ENCODE measurements at places on chromosomes 11 and 22.

- DNase-seq = no peak
Observed at GRCh38 chr11:72265951-72266350, 22.0 kb upstream of the PHOX2A start.

DNA sequence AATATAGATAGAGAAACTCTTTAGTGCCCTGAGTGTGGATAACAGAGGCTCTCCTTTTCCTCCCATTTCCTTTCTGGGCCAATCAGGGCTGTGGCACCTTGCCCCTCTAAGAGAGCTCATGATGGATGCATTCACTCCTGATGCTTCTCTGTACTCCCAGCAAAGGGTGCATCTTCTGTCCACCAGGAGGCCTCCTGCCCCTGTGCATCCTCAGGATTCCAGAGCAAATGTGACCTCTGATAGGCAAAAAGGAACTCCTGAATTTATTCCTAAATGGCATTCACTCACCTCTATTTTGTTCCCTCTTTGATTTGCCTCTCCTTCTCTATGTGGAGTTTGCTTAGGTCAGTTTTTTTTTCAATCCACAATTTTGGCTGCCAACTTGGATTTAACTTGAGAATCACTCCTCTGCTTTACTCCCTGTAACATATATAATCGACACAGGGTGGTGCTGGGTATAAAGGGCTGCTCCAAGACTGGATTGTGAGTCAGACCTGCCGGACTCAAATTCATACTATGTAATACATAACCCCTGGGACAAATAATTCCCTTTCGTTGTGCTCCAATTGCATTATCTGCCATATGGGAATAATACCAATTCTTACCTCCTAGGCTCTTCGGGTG is 1.1 kb upstream of the MRGPRX4 start:
- DNase-seq = peak; percentile 14

DNA sequence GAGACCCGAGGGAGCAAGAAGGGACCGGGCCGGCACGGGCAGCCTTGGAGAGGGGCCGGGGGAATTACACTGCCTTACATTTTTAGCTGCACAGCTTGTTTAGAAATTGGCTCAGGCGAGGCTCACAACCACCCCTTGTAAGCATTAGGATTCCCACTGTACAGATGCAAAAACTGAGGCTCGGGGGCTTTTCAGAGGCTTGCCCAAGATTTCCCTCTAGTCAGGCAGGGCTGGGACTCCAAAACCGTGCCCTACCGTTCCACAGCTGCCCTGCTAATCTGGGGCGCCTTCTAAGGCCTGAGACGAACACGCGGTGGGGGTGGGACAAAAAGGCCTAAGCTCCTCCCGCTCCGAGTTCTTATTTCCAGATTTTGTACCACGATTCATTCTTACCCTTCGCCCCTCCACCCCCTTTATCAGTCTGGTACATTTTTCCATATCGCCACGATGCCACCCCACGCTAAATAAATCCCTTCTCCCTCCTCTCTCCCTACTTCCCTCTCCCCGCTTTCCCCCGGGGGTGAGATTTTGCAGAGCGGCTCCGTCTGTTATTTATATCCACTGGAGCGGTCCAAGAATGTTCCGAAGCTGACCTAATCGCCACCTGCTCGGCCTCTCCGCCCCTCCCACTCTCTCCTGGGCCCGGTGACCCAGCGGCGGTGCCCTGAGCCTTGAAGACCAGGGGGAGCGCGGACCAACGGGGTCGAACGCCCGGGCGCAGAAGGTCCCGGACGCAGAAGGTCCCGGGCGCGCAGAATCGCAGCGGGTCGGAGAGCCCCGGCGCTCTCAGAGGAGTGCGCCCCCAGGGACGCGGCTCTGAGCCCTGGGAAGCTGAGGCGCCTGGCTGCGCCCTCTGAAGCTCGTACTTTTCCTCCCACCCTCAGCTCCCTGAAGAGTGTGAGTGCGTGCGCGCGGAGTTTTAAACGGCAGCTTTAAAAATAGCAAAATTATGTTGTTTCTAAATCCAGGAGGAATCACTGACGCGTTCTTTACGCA is 764 bp upstream of the PACSIN3 start:
- peak; percentile 26 for DNase-seq

- no peak for DNase-seq
Observed at GRCh38 chr11:113835306-113835705, 40.1 kb downstream of the USP28 start.

- no peak for DNase-seq
Observed at GRCh38 chr11:16169541-16169940, 186.8 kb downstream of the SOX6 start.

DNA sequence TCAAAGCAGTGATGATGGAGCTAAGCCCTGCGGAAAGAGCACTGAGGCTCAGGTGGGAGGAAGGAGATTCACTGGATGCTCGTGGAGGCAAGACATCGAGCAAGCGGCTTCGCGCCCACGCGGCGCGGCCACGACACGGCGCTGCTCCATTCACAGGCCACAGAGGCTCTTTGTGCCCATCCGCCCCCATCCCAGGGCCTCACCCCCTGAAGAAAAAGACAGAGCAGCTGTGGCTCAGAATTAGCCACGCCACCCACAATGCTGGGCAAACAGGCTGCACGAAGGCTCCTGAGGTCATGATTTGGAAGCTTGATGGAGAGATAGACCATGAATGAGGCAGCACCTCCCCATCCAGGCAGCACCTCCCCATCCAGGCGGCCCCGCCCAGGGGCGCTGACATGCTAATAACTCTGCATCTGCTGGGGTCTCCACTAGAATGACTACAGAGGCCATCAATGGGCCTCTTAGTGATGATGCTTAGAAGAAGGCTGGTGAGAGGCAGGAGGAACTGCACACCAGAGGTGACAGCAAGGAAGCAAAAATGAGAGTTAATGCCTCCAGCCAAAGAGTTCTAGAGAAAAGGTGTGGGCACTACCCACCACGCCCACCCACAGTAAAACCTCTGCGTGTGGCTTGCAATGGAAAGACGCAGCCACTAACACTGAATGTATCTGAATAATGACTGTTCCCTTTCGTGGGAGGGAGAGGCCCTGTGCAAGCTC is 43.5 kb downstream of the MYH9 start:
- DNase-seq = no peak

GRCh38 chr11:94131047-94131717 is 2.5 kb downstream of the PANX1 start:
- no peak for DNase-seq

DNA sequence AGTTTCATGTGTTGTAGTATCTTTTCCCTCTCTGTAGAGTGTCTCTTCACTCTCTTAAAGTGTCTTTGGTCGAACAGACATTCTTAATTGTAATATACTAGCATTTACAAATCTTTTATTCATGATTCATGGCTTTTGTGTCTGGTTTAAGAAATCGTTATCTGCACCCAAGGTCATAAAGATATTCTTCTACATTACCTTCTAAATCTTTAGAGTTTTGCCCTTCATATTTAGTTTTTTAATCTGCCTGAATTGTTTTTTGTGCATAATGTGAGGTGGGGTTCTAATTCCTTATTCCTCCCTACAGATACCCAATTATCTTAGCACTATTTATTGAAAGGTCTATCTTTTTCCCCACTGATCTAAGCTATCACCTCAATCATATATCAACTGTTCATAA is 9.0 kb upstream of the NNMT start:
- no peak for DNase-seq

GRCh38 chr11:128940603-128941002 is 2.1 kb downstream of the TP53AIP1 start:
- DNase-seq = no peak

DNA sequence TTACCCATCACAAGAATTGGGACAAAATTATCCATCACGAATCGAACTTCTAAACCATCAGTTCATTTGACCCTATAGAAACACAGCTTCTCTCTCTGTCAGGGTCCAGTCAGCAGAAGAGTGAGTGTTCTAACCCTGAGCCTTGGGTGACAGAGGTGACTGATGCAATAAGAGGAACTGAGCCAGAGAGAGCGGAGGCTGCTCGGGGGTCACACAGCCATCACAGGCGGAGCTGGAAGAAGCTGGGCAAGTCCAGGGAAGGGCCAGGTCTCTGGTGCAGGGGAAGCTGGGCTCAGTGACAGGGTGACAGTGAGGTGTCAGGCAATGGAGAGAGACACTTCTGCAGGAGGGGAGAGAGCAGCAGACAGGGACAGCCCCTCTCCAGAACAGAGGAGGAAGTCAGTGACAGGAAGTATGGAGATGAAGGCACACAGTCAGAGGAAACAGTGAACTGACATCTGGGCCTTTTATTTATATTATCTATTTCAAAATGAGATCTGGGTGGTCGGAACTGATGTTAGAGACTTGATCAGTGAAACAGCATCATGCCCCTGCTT is 184.0 kb upstream of the TBCEL start:
- no peak for DNase-seq

- DNase-seq = no peak
Observed at GRCh38 chr11:74307434-74307833, 4.0 kb downstream of the P4HA3 start.
